ENCODE measurements at places on chromosomes 3 and 15. TPM values are rescaled to one million over a fixed set of nuclear protein-coding genes. Genes with fewer than 3 reads are reported as not detected.

Gene ARNT2
- total RNA-seq: not detected

Gene COPB2
- total RNA-seq: 87.0 TPM

Gene EOMES
- total RNA-seq: 0.10 TPM

Gene WDR76
- total RNA-seq: 15.1 TPM

Gene FETUB
- total RNA-seq: not detected

Gene P2RY12
- total RNA-seq: 0.64 TPM
